ENCODE measurements at places on chromosomes 6 and 20. TPM values are rescaled to one million over a fixed set of nuclear protein-coding genes. Genes with fewer than 3 reads are reported as not detected.

- no peaks in the 10 kb centered on the region for H3K4me1 ChIP-seq
- H3K4me3 ChIP-seq: no peak overlapping the region
- no peak for DNase-seq
- H3K27ac ChIP-seq: no peak overlapping the region
- no peaks in the 10 kb centered on the region for H3K36me3 ChIP-seq
- H3K27me3 ChIP-seq: no peaks in the 10 kb centered on the region
These were observed 208.0 kb downstream of the EYA2 start for GRCh38 chr20:47102629-47103028.

DNA sequence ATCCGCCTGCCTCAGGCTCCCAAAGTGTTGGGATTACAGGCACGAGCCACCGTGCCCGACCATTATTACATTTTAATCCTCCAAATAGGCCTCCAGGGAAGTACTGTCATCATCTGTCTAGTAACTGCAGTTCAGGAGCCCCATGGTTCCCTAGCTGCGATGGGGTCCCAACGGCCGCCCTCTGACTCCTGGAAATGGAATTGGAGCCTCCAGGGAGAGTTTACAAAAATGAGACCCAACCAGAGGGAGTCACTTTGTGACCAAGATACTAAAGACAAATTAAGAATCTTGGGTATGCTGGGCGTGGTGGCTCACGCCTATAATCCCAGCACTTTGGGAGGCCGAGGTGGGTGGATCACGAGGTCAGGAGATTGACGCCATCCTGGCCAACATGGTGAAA, 36.7 kb downstream of the TFAP2C start:
- no peak overlapping the region for H3K4me3 ChIP-seq
- H3K27ac ChIP-seq: no peak overlapping the region

The DACT2 gene
- total RNA-seq: 2.4 TPM

DNA sequence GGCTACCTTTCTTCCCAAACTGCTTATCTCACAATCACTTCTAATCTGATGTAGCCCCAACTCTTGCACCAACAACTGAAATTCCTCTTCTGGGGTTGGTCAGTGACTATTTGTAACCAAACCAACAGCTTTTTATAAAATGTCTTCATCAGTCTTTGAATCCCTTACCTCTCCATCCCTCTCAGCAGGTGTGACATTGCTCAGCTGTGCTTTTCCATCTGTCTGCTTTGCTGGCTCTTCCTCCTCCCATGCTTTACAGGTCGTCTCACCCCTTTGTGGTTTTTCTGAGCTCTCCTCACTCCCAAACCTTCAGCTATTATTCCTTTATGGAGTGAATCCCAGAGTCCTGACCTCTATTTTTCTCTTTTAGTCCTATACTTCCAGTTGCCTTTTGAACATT, 5.9 kb downstream of the MAP7 start:
- H3K36me3 ChIP-seq: no peaks in the 10 kb centered on the region
- peaks cover 27% of the 10 kb centered on the region for H3K27me3 ChIP-seq
- H3K4me3 ChIP-seq: no peak overlapping the region

DNA sequence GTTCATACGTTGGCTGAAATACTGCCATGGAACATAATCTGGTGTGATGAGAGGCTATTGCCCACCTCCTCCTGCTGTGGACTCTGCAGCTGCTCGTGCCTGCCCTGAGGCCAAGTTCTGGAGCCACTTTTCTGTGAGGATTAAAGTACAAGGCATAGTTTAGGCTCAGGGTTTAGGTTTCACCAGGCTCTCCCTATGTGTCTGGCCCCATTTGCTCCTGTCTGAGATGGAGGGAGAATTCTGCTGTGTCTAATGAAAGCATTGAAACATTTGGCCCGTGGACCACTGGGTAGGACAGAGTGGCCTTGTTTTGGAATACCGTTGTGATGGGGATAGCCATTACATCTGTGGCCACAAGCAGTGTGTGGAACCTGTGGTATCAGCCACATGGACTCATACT, 5.9 kb downstream of the WRNIP1 start:
- no peak overlapping the region for H3K4me3 ChIP-seq
- peaks cover 2% of the 10 kb centered on the region for H3K36me3 ChIP-seq
- peaks cover 42% of the 10 kb centered on the region for H3K4me1 ChIP-seq
- no peak overlapping the region for H3K27ac ChIP-seq
- no peaks in the 10 kb centered on the region for H3K27me3 ChIP-seq
- DNase-seq: no peak

DNA sequence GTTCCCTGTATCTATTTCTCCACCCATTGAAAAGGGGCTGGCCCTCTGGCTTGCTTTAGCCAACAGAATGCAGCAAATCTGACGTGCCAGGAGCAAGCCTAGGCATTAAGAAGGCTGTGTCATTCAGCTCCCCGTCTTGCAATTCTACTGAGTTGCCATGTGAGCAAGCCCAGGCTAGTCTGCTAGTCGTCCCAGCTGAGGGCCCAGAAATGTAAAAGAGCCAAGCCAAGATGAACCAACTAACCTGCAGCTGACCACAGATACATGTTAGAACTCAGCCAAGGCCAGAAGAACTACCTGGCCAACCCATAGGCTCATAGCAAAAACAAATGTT, 30.1 kb downstream of the PREP start:
- H3K4me1 ChIP-seq: no peaks in the 10 kb centered on the region
- no peaks in the 10 kb centered on the region for H3K27me3 ChIP-seq
- DNase-seq: no peak
- H3K27ac ChIP-seq: no peak overlapping the region

The BPIFA1 gene
- total RNA-seq: 59.6 TPM

The MATN4 gene
- 0.49 TPM for total RNA-seq

All from lung (tissue), 17 donors.